ENCODE measurements at places on chromosomes 12 and 14.

DNA sequence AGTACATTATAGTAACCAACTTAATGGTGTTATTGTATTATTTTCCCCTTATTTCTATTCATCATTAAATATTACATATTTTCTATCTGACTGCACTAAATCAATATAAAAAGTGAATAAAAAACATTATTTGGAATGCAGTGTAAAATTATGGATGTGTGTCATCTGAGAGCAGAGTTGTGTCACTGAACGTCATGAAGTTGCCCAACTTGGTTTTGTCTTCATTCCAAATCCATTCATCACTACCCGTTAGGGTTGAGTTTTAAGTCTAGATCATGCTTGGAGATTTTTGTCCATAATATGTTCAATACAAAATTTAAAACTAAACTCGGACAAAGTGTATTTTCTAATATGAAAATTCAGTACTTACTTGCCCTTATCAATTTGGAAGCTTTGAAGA, 16.1 kb downstream of the KLRF1 start:
- DNase-seq: no peak

- no peak for DNase-seq
These were observed 9.1 kb upstream of the BLTP3B start for GRCh38 chr12:100151769-100152168.

DNA sequence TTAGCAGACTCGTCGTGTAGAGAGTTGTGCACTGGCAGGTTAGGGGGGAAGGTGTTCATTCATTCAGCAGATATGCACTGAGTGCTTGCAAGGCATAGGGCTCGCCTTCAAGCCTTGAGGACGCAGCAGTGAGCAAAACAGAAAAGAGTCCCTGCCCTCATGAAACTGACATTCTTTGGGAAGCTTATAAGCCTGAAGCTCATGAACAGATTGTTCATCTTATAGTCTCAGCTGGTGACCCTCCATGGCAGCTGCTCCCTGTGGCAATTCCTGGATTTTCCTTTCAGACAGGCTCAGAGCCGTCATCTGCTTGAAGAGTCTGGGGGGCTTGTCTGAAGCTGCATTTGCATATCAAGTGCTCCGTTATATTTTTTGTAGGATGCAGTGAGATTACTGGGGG, 148.4 kb downstream of the PRKCH start:
- DNase-seq: no peak

- DNase-seq: no peak
These were observed 36.4 kb downstream of the PKP2 start for GRCh38 chr12:32860192-32860591.

DNA sequence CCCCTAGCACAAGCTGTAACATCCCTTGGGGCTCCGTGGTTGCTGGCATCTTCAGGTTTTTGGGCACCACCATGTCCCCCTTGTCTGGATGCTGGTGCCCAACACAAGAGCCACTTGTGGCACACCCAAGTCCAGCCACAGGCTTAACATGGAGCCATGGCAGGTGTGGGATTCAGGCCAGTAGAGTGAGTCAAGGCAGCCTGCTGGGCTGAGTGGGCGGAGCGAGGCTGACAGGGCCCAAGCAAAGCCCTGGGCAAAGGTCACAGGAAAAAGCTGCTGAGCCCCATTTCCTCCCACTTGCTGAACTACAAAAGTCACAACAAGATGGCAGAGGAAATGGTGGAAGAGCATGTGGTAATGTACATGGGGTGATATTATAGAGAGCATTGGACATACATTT, 950.7 kb upstream of the FLRT2 start:
- no peak for DNase-seq

DNA sequence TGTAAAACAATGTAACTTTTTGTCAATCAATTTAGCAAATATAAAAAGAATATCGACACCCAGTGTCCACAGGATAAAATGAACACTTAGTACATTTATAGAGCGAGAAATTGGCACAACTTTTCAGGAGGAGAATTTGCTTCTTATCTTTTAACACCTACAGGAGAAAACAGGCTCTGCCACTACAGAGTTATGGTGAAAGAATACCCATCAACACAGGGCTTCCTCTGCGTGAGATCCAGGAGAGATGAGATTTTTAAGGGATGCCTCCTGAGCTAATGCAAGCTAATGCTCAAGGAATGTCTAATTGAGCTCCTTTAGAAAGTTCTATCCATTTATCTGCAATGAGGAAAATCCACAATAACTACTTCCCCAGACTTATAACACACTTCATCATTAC, 7.8 kb downstream of the TBPL2 start:
- DNase-seq: no peak

DNA sequence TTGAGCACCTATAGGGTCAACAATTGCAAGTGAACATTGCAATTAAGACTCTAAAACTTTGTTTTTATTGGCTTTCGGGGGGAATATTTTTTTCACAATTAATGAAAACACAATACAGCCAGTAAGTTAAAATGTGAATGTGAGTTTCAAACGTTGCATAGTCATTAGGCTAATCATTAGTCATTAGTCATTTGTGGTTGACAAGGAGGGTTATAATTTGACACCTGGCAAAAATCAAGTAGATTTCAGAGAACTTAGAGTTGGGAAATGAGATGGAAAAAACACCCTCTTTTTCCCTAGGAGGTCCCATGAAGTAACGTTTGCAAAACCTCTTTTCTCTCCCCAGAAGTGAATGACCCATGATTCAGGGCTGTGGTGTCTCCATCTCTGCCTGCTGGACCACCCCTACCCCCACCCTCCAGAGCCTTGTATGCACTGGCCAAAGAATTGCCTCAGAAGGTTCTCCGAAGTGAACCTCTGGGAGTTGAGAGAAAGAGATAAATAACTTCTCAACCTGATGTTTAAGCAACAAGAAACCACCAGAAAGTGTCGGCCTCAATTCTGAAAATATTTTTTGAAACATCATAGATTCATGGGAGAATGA, 196.3 kb downstream of the PAX9 start:
- no peak for DNase-seq

DNA sequence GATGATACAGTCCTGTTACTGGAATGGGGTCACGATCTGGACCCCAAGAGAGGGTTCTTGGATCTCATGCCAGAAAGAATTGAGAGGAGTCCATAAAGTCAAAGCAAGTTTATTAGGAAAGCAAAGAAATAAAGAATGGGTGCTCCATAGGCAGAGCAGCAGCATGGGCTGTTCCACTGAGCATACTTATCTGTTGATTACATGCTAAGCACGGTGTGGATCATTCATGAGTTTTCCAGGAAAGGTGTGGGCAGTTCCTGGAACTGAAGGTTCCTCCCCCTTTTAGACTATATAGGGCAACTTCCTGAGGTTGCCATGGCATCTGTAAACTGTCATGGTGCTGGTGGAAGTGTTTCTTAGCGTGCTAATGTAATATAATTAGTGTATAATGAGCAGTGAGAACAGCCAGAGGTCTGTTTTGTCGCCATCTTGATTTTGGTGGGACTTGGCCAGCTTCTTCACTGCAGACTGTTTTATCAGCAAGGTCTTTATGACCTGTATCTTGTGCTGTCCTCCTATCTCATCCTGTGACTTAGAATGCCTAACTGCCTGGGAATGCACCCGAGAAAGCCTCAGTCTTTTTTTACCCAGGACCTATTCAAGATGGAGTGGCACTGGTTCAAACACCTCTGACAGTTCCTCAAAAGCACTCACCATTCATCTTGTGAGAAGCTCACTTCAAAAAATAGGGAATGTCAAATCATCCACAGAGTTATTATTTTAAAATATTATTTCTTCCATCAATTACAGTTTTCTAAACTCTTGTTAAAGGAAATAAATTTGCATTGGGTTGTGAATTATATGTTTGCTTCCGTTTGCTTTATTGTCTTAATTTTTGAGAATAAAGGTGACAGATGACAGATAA, 1358.8 kb upstream of the TMEM132C start:
- no peak for DNase-seq

DNA sequence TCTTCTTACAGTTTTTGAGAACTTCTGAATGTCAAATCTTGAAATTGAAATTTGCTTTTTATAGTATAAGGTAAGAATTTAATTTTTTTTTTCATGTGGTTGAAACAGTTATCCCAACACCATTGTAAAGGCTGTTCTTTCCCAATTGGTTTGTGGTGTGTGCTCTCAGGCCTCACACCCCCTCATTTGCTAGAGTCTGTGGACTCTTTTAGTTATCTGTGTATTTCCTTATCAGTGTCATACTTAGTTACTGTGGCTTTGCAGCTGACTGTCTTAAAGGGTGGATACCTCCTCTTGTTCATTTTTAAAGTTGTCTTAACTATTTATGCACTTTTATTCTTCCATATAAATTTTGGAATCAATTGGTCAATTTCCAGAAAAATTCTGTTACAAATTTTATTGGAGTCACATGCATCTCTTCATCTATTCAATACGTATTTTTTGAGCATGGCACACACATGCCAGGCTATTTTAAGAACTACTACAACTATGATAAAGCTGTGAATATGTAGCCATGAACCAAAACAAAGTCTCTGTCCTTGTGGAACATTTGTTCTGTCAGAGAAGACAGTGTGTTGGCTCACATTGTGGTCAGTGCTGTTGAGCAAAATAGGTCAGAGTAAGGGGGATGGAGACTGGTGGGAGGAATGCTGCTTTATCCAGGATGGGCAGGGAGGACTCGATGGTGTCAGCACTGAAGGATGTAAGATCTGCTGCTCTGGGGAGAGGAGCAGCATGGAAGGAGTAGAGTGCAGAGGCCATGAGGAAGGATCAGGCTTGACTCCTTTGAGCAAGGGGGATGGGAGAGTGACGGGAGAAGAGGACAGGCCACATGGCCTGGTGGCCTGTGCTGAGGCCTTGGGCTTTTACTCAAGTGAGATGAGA, 24.1 kb downstream of the FGF23 start:
- no peak for DNase-seq

DNA sequence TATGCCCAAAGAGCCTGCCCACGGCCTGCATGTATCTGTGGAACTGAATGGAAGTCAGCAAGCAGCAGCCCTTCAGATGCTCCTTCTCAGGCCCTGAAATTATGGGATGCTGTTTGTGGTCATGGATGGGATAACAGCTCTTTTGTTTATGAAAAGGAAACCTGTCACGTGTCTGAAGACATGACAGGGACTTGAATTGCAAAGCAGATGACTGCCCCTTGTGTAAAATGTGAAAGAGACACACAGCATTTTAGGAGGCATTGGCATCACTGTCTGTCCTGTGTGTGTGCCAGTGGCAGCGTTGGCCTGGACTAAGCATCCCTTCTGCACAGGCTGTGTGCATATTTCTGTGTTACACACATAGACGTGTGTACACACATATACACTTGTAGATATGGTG, 192.1 kb downstream of the VRK1 start:
- DNase-seq: no peak

DNA sequence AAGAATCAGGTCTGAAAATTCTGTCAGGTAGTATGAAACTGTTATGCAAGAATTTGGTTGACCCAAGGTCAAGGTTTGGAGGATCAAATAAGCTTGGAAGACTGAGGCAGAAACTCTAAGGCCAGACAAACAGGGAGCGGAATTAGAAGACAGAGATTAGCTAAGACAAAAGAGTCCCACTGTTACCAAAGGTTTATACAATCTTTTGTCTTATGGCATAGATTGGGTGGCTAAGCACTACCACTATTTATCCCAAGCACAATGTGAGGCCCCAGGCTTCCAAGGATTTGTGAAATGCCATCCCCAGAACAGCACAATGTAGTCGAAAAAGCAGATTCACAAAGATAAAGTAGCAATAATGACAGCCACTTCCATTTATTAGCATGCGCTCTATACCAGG, 311.2 kb downstream of the SEC23A start:
- DNase-seq: no peak

GRCh38 chr12:12439636-12440035, 82.8 kb downstream of the BORCS5 start:
- no peak for DNase-seq

DNA sequence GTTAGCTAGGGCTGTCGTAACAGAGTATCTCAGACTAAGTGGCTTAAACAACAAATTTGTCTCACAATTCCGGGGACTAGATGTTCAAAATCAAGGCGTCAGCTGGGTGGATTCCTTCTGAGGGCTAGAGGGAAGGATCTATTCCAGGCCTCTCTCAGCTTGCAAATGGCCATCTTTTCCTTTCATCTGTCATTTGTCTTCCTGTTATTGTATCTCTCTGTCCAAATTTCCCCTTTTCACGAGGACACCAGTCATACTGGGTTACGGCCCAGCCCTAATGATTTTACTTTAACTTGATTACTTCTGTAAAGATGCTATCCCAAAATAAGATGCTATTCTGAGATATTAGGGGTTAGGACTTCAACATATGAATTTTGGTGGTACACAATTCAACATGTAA, 119.0 kb upstream of the CPSF6 start:
- peak; percentile 15 for DNase-seq

GRCh38 chr12:93572712-93573551, 457 bp downstream of the SOCS2 start:
- no peak for DNase-seq

- DNase-seq: peak; percentile 69
These were observed 49.1 kb upstream of the RNU6-8 start for GRCh38 chr14:32252030-32252670.

GRCh38 chr12:96587691-96588090, 98.3 kb downstream of the CFAP54 start:
- no peak for DNase-seq

- DNase-seq: peak; percentile 76
These were observed 19.6 kb downstream of the MLXIP start for GRCh38 chr12:122097927-122098756.

- no peak for DNase-seq
These were observed 624.2 kb downstream of the DIO2 start for GRCh38 chr14:79586989-79587598.

GRCh38 chr14:105682956-105683570, 156.7 kb downstream of the TMEM121 start:
- no peak for DNase-seq

- DNase-seq: no peak
These were observed 33.6 kb upstream of the SEL1L start for GRCh38 chr14:81567302-81567701.

GRCh38 chr12:19759227-19759626, 319.9 kb downstream of the AEBP2 start:
- no peak for DNase-seq

DNA sequence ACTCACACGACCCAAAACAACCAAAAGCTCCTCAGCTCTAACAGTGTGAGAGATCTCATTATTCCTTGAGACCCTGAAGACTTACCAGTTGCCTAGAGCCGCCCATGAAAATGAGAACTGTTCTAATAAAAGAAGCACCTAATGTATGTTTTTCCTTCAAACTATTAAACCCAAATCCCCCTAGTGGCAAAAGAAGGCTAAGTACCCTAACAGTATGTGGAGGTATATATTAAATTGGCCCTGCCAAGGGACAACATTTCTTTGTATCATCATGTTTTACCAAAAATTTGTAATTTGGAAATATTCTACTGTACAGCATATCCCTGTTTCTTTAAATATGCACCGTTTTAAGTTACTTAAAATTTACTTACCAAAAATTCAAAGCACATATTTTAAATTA, 38.0 kb upstream of the PPFIA2 start:
- no peak for DNase-seq

Data from inflammatory macrophage (primary cell).